ENCODE measurements at places on chromosomes 7 and 10. TPM values are rescaled to one million over a fixed set of nuclear protein-coding genes. Genes with fewer than 3 reads are reported as not detected.

The AKR1C2 gene
- total RNA-seq = 22.6 TPM

The SPAM1 gene
- not detected for total RNA-seq

DNA sequence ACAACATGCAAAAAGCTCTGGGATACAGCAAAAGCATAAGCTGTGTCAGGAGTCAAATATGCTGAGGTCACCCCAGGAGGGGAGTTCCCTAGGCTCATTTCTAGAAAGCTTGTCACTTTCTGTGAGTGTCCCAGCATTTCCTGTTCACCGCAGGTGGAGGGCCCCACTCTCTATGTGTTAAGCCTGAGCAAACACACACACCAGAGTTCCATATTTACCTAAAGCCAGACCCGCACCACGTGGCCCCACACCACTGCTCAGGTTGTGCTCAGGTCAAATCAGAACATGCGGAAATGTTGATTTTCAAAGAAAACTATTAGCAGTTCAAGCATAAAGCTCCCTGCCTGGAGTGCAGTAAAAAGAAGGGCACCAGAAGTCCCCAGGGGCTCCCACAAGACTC lies 259.6 kb upstream of the PPP2R2D start:
- DNase-seq = no peak

DNA sequence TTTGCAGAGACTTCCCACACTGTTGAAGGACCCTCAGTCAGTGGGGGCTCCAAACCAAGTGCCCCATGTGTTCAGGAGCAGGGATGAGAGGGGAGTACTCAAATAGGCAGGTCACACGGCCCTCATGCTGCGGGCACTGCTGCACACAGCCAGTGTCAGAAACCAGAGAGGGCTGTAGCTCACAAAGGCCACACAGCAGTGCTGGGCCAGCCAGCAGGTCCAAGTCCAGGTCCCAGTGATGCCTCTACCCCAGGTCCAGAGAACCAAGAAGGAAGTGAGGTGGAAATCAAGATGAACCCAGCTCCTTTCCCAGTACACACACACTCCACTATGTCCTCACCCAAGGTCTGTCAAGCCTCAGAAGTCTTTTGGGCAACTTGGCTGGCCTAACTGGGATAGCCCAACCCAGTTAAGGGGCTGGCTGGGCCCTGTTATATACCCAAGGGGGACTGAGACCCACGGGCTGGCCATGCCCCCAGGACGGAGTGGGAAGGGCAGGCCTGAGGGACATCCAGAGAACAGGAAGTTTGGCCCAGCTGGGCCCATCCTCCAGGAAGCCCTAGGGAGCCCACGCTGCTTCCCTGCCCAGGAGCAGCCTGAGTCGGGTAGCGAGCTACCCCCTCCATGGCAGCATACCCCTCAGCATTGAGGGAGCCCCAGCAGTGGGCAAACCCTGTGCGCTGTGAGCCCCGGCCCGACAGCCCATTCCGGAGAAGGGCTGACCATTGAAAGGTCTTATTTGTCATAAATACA lies 24.3 kb downstream of the GRID1 start:
- no peak for DNase-seq

- no peak for DNase-seq
Measured at GRCh38 chr10:93999401-93999851, 5.7 kb downstream of the PLCE1 start.

GRCh38 chr10:132942101-132943057 lies at the start of gene CFAP46:
TSS of gene CFAP46 (minus strand) at chr10:132942570. CDS start at chr10:132942484, 86 bp downstream.
- DNase-seq = peak; percentile 43

GRCh38 chr10:70952921-70953320 lies 64.6 kb upstream of the PCBD1 start:
- no peak for DNase-seq

DNA sequence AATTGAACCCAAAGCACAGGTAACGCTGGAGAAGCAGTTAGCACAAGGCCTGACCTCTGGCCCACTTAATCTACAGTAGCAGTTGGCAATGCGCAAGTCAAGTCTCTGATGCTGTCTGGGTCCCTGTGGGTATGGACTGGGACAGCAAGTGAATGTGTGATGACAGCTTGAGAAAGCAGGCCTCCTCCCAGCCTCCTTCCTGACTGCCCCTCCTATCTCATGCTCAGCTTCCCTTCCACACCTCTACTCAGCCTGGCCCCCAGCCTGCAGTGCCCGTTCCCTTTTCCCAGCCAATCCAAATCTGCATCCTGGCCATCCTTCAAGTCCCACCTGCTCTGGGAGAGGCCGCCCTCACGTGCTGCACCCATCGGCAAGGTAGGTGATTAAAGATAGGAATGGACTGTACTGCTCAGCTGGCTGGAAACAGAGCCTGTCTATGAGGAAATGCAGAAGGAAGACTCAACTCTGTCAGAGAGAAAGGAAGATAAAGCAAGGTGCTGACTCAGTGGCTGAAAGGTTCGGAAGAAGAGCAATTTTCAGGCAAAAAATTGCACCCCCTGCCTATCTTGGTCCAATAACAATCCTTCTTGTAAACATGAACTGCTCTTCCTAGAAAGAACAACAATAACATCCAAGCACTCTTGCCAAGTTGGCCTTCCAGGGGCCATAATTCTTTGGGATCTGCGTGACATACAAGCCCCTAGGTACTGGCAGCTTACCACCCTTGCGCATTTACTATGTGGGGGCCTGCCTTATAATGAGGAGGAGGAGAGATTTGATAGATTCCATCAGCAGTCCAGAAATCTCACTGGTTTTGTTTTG lies 16.6 kb upstream of the FGFR2 start:
- no peak for DNase-seq

DNA sequence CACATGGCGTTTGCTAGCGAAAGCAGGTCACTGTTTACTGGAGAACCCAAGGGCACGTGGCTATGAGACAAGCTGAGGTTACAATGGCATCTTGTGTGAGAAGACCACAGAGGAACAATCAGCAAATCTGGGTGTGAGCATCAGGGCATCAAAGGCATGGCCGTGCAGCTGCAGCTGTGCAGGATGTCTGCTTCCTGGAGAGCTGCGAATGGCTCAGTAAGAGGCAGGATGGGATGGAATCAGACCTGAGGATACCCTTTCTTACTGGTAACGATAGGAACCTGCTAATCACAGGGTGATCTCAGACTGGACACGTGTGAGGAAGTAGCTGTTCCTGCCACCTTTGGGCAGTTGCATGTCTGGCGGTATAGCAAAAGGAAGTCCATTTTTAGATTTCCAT lies 119.5 kb downstream of the RNF216 start:
- DNase-seq = peak; percentile 64

- no peak for DNase-seq
Measured at GRCh38 chr7:159019111-159019510, 125.6 kb downstream of the VIPR2 start.

DNA sequence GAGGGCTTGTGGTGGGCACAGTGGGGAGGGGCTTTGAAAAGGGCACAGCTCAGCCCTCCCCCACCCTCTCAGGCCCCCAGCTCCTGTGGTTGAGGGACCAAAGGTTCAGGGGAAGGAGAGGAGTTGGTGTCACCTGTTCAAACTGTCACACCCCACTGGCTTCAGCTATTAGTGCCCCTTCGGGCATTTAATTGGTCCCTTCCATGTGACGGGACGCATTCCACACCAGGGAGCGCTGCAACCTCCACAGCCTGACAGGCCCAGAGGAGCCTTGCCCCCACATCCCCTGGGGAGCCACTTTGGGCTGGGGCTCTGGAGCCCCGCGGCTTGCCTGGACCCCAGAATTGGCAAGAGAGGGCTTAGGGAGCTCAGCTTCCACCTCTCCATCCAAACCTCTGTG lies 75.7 kb downstream of the C10orf105 start:
- no peak for DNase-seq
